ENCODE measurements at places on chromosomes 11 and 22. TPM values are rescaled to one million over a fixed set of nuclear protein-coding genes. Genes with fewer than 3 reads are reported as not detected.
A peak's percentile ranks its signal among the peaks of the same experiment; 100 is the strongest.

DNA sequence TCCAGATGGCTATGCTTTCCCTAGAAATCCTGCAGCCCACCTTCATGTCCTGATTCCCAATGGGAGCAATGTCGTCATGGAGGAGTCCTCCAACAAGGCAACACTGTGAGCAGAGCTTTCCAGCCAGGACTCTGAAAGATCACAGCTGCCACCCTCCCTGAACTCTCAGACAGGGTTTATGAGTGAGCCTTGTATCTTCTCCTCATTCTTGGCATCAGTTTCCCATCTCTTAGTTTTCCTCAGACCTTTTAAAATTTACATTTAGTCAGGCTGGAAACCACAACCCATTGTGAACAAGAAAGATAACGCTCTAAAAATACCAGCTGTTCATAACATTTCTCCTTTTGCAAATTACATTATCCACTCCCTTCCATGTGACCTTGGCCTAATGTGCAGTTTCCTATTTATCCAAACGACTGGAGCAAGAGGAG, 15.6 kb upstream of the LYVE1 start:
- peaks cover 3% of the 10 kb centered on the region for H3K27me3 ChIP-seq
- no peak for DNase-seq
- no peak overlapping the region for H3K27ac ChIP-seq
- no peak overlapping the region for H3K4me3 ChIP-seq

DNA sequence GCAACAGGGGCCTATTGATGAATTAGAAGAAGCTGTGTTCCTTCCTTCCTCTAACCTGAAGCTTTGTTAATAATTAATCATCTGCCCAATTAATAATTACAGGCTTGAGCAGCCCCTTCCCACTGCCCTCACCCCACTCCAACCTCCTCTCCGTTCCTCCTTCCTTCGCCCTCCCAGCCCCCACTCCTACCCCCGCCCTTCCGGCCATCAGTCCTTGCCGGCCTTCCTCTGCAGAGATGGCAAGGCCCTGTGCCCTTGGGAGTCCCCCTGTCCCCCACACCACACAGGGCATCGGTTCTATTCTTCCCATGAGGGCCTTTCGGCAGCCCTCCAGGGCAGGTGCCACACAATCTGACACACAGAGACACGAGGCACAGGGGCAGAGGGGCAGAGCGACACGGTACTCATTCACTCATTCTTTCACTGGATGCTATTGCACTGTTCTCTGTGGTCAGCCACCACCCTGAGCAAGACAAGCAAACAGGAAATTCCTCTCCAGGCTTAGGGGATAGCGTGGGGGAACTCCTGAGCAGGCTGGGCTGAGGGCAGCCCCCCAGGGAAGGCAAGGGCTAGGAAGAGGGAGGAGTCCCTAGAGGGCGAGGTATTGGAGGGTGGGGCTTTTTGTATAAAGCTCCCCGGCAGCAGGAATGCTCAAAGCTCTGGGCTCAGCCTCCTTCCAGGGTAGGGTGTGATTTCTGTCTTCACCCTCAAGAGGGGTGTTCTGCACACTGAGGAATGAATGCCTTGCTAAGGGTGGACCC, 14.7 kb downstream of the MGAT3 start:
- no peak overlapping the region for H3K4me3 ChIP-seq
- H3K27ac ChIP-seq: no peak overlapping the region
- H3K27me3 ChIP-seq: no peaks in the 10 kb centered on the region
- DNase-seq: peak; percentile 30
- H3K4me1 ChIP-seq: peaks cover 6% of the 10 kb centered on the region

DNA sequence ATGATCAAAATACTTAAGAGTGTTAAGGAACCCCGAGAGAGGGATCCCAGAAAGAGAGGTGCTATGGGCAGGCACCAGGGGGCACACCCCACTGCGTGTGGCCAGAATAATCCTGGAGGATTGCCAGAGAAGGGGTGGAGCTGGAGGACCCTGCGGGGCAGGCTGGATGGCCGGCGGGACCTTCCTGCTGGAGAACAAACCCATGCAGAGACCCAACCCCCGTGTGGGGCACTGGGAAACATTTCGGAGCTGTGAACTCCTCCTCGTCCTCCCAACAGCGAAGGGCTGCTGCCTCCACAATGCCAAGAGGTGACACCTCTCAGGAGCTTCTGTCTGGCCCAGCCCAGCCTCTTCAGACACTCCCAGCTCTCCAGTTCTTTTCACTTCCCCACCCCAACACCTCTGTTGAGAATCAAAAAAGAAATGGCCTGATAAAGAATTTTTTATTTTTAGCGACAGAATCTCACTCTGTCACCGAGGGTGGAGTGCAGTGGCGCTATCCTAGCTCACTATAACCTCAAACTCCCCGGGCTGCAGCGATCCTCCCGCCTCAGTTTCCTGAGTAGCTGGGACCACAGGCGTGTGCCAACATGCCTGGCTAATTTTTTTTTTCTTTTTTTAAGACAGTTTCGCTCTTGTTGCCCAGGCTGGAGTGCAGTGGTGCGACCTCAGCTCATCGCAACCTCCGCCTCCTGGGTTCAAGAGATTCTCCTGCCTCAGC, 25.6 kb downstream of the RHOD start:
- H3K4me3 ChIP-seq: no peak overlapping the region
- no peaks in the 10 kb centered on the region for H3K27me3 ChIP-seq
- no peaks in the 10 kb centered on the region for H3K36me3 ChIP-seq

DNA sequence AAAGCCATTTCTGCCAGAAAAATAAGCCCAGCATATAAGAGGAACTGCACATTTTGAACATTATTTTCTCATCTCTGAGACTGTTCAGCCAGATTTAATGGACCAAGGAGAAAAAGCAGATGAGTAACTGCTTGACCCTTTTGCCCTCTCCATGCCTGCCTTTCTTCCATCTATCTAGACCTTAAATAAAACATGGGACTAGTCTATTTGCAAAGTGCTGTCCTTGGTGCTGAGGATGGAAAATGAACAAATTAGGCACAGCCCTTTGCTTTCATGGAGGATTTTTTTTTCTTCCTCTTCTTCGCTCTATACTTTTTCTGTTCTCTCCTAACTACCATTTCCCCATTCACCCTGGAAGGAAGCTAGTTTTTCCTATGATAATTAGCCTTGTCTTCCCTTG, 361.3 kb downstream of the GRM5 start:
- no peaks in the 10 kb centered on the region for H3K36me3 ChIP-seq
- H3K4me3 ChIP-seq: no peak overlapping the region
- DNase-seq: no peak
- H3K27me3 ChIP-seq: no peaks in the 10 kb centered on the region
- H3K27ac ChIP-seq: no peak overlapping the region

GRCh38 chr11:88178191-88178590, 2.9 kb upstream of the RAB38 start:
- no peak overlapping the region for H3K27ac ChIP-seq
- peaks cover 2% of the 10 kb centered on the region for H3K27me3 ChIP-seq
- peaks cover 6% of the 10 kb centered on the region for H3K4me1 ChIP-seq
- no peaks in the 10 kb centered on the region for H3K36me3 ChIP-seq
- H3K4me3 ChIP-seq: no peak overlapping the region

GRCh38 chr11:16114978-16115871, 241.1 kb downstream of the SOX6 start:
- DNase-seq: no peak
- H3K27ac ChIP-seq: no peak overlapping the region
- no peaks in the 10 kb centered on the region for H3K27me3 ChIP-seq
- H3K4me3 ChIP-seq: no peak overlapping the region
- H3K36me3 ChIP-seq: no peaks in the 10 kb centered on the region

DNA sequence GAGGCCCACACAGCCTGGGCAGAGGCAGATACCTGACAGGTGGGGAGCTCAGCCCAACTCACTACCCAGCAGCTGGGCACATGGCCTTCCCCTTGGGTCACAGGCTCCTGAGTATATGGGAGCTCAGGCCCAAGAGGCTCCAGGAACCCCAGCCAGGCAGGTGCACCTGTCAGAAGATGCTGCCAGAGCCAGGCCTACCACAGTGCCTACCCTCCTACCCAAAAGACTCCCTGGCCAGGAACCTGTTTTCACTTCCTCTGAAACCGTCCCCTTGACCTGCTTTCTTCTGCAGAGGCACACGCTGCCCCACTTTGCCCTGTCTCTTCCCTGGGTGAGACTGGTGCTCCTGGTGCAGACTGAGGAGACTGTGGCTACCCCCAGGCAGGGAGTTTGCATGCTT, 2.9 kb downstream of the CHID1 start:
- no peak overlapping the region for H3K4me3 ChIP-seq
- H3K27ac ChIP-seq: no peak overlapping the region
- no peak for DNase-seq

GRCh38 chr11:126990716-126991480, 9.7 kb downstream of the KIRREL3 start:
- no peak overlapping the region for H3K4me3 ChIP-seq
- no peaks in the 10 kb centered on the region for H3K4me1 ChIP-seq
- H3K27me3 ChIP-seq: no peaks in the 10 kb centered on the region
- H3K27ac ChIP-seq: no peak overlapping the region
- DNase-seq: no peak
- no peaks in the 10 kb centered on the region for H3K36me3 ChIP-seq

GRCh38 chr11:3182462-3182852, 17.3 kb upstream of the OSBPL5 start:
- H3K27me3 ChIP-seq: no peaks in the 10 kb centered on the region
- H3K27ac ChIP-seq: no peak overlapping the region
- DNase-seq: no peak
- no peaks in the 10 kb centered on the region for H3K4me1 ChIP-seq
- H3K36me3 ChIP-seq: no peaks in the 10 kb centered on the region
- H3K4me3 ChIP-seq: no peak overlapping the region

Gene GNG3
- not detected for polyA plus RNA-seq

Gene TEX54
- polyA plus RNA-seq: 0.76 TPM

Gene TUBA8
- polyA plus RNA-seq: 0.29 TPM

Gene C11orf97
- not detected for polyA plus RNA-seq

Gene SUSD2
- not detected for polyA plus RNA-seq

Gene CTSF
- polyA plus RNA-seq: 18.2 TPM

Data from CD4-positive, CD25-positive, alpha-beta regulatory T cell (primary cell).